ENCODE measurements at places on chromosomes 6 and 20.

- no peak for DNase-seq
Measured at GRCh38 chr6:158865769-158866168, 46.6 kb upstream of the EZR start.

GRCh38 chr6:56106231-56106630, 141.1 kb downstream of the COL21A1 start:
- no peak for DNase-seq

GRCh38 chr20:64193058-64193457, 28.8 kb downstream of the MYT1 start:
- DNase-seq = no peak

DNA sequence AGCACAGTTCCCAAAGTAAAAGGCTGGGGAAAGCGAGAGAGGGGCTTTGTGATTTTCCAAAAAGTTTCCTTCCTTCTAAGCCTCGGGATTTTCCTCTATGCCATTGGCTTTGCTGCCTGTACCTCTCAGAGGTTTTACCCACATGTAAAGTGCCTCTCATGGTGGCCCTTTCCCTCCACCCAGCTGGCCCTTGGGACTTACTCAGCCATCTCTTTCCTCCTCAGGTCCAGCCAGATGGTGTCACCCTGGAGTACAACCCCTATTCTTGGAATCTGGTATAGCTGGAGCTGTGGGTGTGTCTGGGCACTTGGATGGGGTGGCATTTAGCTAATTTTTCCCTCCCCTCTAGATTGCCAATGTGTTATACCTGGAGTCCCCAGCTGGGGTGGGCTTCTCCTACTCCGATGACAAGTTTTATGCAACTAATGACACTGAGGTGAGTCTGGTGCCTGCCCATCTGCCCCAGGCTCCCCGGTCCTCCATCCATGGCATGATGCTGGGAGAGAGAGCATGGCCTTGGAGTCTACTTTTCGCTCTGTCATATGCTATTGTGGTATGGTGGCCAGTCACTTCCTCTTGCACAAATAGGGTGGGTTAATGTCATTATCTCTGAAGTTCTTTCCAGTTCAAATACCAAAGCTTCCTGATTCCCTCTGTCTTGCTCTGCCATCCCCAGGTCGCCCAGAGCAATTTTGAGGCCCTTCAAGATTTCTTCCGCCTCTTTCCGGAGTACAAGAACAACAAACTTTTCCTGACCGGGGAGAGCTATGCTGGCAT, 1.1 kb downstream of the CTSA start:
- DNase-seq = no peak

DNA sequence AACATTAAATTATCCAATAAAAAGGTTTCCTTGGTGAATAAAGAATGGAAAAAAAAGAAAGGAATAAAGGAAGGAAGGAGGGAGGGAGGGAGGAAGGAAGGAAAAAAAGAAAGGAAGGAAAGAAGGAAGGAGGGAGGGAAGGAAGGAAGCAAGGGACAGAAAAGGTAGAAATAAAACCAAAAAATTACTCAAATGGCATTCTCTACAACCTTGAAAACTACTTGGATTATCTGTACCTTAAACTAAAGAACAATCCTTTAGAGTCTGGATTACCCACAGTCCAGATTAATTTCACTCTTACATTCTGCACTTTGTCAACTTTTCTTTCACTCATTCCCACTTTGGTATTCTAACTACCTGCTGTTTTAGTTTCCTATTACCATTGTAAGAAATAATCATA, 361.8 kb upstream of the ADGRB3 start:
- no peak for DNase-seq

- DNase-seq = no peak
Measured at GRCh38 chr6:160252073-160252813, 6.4 kb downstream of the SLC22A2 start.

DNA sequence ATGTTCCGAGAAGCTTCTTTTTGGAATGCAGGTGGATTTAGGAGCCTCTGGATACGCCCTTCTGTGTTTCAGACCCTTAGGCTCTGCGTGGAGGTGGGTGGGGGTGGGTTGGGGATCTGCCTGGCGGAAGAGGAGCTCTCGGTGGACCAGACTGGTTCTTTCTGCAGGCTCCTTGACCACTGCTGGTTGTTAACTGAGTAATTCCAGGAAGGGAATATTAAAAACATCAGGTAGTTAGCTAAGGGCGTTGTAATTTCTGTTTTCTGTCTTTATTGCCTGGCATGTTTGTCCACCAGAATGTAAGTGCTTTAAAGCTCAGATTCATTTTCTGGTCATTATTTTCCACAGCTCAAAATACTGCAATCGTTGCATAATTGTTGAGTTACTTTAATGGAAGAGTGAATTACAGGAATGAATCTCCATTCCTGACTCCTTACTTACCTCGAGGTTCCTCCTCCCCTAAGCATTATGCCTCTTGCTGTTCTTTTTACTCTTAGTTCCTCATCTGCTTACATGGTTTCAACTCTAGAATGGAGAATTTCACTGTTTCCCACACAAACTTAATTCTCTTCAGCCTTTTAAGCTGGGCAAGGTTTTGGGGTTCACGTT, 5.9 kb downstream of the CDYL start:
- no peak for DNase-seq

DNA sequence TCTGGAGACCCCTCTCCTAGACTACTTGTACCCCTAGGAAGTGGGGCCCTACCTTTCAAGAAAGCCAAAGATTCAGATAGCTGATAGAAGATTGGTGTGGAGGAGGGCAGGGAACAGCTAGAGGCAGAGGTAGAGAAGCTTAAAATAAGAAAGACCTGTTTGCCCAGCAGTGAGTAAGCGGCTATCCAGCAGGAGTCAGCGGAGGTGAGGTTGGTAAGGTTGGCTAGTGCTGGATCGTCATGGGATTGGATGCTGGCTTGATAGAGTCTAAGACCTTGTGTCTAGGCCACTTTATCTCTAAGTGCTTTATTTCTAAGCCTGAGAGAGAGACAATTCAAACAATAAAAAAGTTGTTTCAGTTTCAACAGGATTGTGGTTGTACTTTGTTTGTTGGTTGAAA, 19.1 kb downstream of the ANKS1A start:
- DNase-seq = no peak

- DNase-seq = no peak
Measured at GRCh38 chr6:41836660-41837052, 49.2 kb downstream of the TOMM6 start.

GRCh38 chr20:50194831-50195523, 4.3 kb downstream of the CEBPB start:
- DNase-seq = no peak

- DNase-seq = no peak
Measured at GRCh38 chr20:19232997-19233794, 20.8 kb downstream of the SLC24A3 start.

DNA sequence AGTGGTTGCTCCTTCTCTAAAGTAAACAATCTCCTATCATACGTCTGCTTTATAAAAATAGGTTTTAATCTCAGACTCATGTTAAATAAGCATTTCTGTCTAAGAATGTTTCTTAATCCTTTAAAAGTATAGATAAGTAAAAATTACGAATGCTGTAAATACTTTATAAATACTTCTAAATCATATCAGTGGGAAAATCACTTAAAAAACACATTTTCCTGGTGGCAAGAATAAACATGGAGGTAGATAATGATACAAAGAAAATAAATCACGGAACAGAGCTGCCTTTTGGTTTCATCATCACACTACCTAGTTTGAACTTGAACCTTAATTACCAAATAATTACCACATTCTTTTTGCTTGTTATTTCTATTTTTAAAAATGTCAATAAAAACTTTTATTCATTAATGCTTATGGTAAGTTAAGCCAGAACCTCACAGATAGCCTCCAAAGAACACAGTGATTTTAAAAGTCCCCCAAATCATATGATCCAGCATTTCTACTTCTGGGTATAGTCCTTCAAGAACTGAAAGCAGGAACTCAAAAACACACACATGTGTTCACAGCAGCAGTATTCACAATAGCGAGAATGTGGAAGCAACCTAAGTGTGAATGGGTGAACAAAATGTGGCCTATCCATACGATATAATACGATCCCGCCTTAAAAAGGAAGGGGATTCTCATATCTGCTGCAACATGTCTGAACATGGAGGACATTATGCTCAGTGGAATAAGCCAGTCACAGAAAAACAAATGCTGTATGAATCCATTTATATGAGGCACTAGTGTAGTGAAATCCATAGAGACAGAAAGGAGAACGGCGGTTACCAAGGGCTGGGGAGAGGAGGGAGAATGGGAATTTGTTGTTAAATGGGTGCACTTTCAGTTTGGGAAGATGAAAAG, 72.4 kb downstream of the SLC22A23 start:
- no peak for DNase-seq

DNA sequence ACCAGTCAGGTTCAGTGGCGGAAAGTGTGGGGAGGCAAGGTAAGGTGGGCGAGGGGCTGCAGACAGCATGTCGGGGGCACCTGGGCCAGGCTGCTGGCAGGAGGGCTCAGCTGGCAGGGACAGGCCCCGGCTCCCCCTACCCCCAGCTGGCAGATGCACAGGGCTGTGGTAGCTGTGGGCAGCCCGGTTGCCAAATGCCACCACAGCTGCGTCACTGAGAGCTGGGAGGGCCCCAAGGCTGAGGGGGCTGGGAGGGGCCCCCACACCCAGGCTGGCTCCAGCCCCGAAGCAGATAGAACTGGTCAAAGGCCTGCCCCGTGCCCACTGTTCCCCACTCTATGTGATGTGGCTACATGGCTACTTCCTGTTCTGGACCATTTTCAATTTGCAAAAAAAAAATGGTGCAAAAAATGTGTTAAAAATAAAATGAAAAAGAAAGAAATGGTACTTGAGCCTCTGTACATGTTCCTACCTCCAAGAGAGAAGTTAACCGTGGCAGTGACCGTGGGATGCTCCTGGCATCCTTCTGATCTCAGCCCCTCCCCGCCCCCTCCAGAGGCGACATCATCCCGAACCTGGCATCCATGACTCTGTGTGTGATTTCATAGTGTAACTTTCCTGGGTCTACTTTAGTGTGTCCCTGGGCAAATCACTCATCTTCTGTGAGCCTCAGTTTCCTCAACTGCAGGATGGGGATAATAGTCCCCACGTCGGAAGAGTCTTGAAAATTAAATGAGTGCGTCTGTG, 64.4 kb downstream of the UBE2V1 start:
- DNase-seq = peak; percentile 28

- DNase-seq = no peak
Measured at GRCh38 chr20:58069796-58070663, 158.4 kb downstream of the ANKRD60 start.

DNA sequence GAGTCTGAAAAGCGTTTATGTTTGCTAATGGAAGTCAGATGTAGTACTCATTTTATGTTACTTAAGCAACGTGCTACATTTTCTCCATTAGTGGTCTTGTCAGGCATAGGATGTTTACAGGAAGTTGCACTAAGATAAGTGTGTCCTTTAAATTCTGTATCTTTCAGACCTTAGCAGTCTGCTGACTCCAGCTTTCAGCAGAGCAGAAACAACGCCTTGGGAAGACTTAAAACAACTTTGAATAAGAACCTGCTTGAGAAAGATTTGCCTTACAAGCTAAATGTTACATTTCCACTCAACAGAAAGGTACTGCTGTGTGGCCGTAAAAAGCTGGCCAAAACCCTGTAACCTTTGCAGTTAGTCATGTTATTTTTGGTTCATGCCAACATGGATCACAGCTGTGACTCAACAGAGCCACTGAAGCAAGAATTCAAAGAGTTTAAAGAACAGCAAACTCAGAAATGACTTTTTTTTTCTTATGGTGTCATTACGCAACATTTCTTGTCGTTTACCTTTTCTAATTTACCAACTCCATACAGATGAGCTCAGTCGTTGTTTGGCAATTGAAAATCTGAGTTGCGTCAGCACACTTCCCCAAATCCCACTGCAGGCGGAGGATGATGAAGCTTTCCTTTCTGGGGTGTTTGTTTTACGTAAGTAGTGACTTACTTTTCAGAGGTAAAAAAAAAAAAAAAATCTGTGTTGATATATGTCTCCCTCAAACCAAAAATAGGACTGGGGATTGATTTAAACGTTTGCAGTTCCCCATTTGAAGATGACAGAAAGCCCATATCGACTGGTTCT, 27.9 kb upstream of the BMP6 start:
- peak; percentile 4 for DNase-seq

GRCh38 chr20:3646651-3647050, 16.5 kb downstream of the GFRA4 start:
- no peak for DNase-seq

GRCh38 chr6:99543968-99544367, 24.5 kb downstream of the CCNC start:
- no peak for DNase-seq

GRCh38 chr6:27545271-27546046, 72.6 kb upstream of the ZNF184 start:
- DNase-seq = no peak

- DNase-seq = no peak
Measured at GRCh38 chr6:141388666-141389065, 744.1 kb upstream of the GJE1 start.

DNA sequence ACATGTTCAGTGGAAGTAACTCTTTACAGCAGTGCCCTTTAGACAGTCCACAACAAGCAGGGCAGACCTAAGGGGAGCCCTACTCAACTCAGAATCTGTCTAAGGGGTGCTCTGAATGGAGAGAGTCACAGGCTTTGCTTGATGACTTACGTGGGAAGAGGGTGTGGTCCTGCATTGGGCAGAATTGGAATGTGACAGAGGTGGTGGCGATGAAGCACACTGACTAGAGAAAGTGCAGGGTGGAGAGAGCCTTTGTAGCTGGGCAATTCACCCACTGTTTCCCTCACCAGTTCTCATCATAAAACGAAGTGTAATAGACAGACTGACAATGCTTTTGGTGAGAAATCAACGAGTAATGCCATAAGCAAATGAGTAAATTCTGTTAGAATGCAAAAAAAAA, 11.2 kb downstream of the TP53INP2 start:
- DNase-seq = no peak

DNA sequence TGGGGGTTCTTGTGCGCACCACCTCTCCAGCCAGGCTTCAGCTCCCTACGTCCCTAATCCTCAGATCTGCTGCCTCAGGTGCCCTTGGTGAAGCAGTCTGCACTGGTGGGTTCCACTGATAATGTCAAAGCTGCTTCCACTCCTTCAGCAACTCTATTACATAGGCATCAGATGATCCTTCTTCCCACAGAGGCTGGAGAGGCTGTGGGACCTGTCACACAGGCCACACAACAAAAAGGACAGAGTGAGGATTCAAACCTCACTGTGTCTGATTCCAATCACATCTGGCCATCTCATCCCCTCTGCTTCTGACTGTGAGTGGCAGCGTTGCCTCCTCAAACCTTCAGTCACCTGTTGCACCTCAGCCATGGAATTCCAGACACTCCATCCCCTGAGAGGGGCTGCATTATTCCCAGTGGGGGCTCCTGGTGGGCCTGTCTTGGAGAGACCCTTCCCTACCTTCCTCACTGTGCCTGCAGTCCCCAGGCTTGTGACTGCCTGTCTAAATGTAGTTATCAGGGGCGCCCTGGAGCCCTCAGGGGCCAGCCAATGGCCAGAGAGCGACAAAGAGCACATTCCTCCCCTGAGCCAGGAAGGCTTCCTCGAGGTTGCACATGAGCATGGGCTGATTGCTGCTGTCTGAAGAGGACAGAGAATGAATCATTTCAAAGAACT, 211.4 kb upstream of the ECI2 start:
- DNase-seq = no peak

DNA sequence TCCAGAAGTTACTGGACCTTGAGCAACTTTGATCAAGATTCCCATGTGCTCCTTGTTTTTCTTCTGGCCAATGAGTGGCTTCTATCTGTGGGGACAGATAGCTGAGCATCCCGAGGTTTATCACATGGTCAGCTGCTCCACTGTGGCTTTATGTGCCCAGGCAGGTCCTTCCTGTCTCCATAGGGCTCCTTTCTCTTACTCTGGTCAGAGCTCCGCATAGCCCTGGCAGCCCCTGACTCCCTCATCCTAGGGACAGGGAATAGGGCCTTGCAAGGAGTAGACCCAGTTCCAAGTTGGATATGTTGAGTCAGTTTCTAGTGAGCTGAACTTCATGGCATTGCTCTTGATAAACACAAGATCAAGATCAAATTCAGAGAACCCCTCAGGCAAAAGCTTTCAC, 6.4 kb upstream of the MAS1L start:
- DNase-seq = no peak
